Stimulated activated CD4-positive, alpha-beta T cell treated with anti-CD3 and anti-CD28 coated beads, Interleukin-15, amount 100 ng/mL, for 1 hour (primary cell): ENCODE measurements at places on chromosomes 6 and 20.

DNA sequence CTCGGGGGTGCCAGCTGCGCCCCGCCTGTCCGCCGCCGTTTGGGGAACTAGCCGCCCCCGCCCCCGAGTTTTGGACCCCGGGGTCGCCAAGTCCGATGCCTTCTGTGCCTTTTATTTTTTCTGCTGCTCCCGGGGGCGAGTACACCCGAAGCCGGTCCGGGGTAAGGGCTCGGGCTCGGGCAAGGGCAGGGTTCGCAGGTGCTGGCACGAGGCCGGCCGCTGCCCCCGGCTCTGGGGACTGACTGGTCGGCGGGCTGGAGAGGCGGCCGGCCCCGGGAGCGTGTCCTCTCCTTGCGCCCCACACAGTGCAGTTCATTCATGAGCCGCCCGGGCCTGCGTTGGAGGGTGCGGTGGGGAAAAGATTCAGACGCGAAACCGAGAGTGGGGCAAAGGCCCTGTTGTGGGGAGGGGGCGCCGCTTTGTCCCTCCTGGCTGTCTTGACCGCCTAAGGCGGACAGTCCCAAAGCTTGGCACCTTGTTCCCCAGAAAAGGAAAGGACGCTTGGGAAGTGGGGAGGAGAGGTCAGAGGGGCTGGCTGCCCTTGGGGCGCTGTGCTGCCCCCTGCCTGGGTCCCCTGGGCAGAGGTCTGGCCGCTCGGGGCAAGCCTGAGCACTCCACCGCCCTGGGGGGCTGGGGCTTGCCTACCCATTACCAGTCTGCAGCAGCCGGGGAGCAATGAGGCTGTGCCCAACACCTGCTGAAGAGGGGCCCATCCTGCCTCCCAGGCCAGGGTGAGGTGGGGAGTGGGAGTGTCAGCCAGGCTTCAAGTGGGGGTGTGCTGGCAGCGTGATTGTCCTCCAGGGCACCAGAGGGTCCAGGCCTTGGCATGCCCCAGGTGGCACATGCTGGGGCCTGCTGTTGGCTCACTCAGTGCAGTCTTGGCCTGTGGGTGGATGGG is 915 bp downstream of the TMEM63B start:
- DNase-seq, result no peak

DNA sequence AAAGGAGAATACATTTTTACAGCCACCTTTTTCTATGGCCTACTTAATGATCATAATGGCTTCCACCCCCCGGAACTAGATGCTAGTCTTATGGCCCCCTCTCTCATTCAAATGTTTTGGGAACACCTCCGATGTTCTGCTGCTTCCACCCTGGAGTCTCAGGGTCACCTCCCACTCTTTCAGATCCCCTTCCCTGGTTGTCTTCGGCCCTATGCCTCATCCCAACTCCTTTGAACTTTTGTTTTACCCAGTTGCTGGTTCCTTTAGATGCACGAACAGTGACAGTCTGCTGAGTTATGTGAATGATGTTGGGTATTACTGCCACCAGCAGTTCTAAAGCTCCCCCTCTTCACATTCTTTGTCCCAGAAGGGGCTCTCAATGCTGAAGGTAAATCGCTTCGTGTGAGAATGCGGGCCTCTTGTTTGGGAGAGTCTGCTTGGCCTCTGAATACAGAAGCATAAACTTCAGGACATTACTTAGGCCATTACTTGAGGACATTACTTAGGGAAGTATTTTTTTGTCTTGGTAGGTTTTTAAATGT is 309.1 kb downstream of the SOX4 start:
- DNase-seq, result no peak

GRCh38 chr6:154933181-154933827 is 61.8 kb upstream of the TIAM2 start:
- no peak for DNase-seq

- DNase-seq, result no peak
Measured at GRCh38 chr6:108839083-108839642, 9.1 kb upstream of the ARMC2 start.

DNA sequence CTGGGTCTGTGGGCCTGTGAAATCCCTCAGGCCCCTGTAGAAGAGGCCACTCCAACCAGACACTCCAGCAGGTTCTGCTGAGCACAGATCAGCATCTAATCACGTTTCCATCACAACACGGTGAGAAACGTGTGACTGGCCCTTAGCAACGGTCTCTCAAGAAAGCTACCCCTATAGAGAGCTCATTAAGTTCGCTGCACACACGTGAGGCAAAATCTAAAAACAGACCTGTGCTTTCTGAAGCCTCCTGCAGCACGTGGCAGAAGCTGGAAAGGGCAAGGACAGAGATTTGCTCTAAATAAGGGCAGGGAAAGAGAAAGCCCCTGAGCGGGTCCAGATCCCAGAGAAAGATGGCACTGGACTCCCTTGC is 56.5 kb downstream of the GPR6 start:
- DNase-seq, result no peak

- DNase-seq, result no peak
Measured at GRCh38 chr6:7684843-7685242, 41.1 kb upstream of the BMP6 start.

GRCh38 chr6:165325609-165326008 is 16.2 kb upstream of the C6orf118 start:
- no peak for DNase-seq

DNA sequence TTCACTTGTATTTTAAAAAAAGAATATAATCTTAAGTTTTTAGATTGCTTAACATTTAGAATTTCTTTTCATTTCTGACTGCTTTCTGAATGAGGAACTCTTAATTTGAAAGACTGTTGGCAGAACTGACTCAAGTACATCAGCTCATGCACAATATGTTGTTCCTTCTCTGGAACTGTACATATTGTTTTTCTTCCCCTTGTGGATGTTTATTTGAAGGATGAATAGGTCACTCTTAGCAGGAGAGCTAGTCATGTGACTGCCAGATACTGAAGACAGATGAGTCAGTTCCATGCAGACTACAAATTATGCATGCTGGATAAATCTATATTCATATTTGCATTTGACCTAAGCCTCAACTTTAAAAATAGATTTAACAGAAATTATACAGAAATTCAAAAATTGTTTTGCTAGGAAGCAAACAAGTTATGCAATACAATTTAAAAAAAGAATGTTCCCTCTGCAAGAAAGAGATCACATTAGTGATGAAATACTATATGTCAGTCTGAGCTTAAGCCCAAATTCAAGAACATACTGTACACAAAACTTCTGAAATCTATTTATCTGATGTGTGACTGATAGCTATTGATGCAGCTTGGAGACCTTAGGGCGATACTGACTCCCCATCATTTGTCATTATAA is 1274.9 kb upstream of the GJE1 start:
- no peak for DNase-seq

GRCh38 chr6:139551376-139551775 is 176.9 kb upstream of the CITED2 start:
- no peak for DNase-seq

DNA sequence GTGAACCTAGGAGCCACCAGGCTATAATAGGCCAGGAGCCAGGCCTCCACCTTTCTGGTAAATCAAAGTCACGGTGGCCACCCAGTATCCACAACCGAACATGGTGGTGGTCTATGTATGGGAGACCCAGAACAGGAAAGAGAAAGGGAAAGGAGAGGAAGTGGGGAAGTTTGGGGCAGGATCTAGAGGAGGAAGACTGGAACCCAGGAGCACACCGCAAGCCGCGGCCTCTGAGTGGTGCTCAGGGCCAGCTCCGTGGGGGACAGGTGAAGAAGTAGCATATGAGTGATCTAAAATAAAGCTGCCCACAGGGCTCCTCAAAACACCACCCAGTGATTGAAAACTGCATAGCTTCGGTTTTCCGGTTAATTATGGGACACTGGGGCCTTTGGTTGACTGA is 214.8 kb downstream of the ZDHHC14 start:
- no peak for DNase-seq

DNA sequence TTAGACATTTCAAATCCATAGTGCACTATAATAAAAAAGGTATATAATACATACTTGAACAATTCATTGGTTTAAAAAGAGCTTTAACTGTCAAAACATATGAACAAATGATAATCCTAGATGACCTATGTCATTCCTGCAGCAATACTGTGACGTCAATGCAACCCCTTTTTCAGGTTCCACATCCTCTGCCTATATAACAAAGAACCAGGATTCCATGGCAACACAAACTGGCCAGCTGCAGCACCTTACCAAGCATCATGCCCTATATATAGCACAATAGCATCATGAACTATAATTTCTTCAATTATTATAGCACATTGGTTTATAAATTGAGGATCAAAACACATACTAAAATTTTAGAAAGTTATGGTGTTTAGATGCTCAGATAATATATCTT is 578 bp upstream of the PTCHD4 start:
- no peak for DNase-seq

DNA sequence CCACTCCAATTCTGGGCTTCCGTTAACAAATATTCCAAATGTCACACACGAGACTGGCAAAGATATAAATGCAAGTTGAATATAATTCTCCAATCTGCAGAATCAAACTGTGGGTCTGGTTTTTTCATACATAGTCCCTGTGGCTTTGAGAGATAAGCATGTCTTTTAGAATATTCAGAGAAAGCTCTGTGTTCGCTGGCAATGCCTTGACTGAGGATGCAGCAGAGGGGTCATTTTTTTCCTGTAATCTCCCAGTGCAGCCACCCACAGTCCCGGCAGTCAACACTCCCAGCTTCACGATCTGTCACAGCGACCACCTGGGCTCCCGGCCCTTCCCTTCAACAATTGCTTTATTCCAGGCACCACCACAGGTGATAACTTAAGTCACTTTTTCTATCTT is 30.5 kb downstream of the MUC22 start:
- DNase-seq, result no peak

GRCh38 chr6:30200551-30201281 is 12.5 kb downstream of the TRIM26 start:
- DNase-seq, result no peak

DNA sequence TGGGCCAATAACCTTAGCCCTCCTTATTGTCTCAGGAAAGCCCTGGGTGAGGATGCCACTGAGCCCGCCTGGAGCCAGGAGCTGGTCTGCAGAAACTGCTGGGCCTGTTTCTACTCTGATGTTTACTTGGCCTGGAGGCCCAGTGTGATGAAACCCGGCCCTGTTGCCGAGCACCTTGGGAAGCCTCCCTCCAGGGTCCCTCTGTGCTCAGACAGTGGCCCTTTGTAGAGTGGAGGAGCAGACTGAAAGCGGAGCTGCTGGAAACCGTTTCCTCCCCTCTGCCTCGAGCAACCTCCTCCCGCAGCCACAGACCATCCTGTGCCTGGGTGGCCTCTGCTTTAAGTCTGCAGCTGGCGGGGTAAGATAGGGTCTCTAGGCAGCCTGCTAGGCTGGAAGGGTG is 84.1 kb upstream of the EPB41L1 start:
- no peak for DNase-seq

GRCh38 chr6:121723623-121724022 is 288.2 kb downstream of the GJA1 start:
- no peak for DNase-seq

DNA sequence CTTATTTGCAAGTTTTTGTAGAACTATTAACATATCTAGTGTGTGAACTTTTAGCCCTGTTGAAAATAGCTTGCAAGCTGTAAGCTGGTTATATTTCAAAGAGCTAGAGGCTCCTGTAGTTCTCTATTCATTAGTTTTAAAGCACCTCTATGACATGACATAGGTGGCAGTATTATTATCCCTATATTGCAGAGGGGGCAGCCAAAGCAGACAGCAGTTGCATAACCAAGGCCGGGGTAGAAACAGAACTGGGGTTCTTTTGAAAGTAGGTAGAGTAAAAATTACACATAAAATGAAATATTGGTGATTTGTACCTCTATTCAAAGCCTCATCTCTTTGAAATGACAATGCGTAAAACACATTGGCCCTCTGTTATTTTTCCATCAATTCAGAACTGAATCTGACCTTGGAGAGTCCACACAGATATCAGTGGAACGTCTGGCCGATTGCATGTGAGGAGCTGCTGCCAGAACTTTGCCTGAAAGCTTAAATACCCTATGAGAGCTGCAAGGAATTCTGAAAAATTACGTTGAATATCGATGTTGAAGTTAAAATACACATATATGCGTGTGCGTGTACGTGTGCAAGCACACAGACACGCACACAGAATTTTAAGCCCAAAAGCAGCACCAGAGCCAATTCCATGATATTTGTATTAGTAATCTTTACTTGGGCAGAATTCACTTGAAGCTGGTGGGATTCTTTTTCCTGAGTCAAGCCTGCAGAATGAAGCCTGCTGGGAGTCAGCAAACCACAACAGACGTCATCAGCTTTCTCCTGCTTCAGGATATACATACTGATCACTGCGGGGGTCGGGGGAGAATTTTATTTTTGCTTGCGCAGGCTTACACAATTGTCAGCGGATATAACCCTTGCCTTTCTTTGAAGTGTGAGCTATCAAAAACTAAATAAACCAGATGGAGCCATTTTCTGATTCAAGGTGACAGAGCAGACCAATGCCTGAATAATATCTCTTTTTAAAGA is 163.2 kb downstream of the PDE7B start:
- no peak for DNase-seq

DNA sequence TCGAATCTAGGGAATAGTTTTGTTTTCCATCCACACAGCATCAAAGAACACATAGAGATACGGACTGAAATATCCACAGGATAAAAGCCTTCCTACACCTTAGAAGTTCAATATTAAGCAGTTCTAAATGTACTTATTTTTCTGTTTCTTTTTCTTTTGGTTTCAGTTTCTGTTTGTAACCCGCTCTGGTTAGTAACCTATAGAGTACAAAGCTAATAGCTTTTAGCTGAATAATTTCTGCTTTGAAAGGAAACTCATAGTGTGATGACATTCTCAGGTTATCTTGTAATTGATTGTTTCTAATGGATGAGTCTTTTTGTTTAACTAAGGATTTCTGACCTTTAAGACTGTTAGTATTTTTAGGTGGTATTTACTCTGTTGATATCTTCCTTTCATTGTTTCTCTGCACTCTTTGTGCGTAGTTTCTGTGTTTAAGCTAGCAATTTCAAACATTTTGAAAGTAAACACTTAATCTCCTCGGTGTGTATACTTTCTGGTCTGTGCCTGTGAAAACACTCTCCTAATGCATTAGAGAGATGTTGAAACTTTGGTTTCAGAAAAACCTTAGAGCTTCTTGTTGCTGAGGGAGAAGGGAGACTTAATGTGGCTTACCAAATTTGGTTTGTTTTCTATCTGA is 385.5 kb downstream of the HDGFL1 start:
- DNase-seq, result no peak
